ENCODE measurements at places on chromosomes 5 and 9.

GRCh38 chr5:160173-160510, 31.2 kb upstream of the LRRC14B start:
- DNase-seq = no peak

DNA sequence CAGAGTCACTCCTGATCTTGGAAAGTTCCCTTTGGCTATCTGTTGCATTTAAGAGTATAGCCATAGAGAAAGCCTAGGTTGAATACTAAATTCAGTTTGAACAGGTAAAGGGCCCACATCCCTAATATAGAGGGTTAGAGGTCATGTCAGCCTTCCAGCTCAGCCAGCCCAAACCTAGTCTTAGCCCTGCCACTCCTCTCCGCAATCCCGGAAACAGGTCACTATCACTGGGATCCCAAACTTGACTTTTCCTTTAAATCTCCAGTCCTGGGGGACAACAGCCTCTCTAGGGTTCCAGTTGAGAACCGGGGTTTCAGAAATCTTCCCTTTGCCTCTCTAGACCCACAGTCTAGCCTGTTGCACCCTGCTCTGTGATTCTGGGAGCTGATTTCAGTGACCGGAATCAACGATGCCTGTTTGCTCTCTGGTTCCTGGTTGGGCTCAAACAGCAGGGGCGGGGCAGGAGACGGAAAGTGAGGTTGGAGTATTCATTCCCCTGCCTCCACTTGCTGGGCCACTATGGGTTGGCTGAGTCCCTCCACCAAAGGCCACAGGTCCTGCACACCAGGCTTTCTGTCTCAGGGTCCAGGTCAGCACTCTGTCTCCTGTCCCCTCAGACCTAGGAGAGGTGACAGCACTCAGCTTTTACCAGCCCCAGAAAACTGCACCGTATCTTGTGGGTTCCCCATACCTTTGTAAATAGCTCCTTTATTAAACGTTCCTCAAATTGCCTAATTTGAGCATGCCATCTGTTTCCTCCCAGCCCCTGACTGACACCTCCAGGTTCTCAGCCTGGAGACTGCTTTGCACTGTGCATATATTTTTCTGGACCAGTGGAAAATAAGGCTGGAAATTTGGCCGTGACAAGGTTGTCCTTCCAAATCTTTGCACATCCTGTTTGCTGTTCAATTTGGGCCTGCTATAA, 23.8 kb upstream of the CPEB4 start:
- no peak for DNase-seq

DNA sequence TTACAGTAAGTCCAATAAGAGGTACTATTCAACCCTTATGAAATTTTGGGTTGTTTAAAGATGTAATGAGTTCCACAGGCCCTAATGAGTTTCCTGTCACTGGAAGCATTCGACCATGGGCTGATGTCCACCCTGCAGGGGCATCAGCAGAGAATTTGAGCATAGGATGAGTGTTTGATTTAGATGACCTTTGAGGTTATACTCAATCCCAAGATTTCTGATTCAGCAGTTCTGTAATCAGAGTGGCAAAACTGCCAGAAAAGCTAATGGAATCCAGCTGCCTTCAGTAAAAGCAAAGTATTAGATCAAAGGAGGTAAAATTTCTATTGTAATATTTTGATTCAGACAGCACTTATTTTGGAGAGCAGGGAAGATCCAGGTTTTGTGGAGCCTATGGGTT, 68.3 kb downstream of the COX7C start:
- no peak for DNase-seq

- DNase-seq = peak; percentile 66
Measured at GRCh38 chr5:143314659-143315058, 88.8 kb downstream of the NR3C1 start.

GRCh38 chr9:130824643-130825350, 10.3 kb upstream of the ABL1 start:
- DNase-seq = peak; percentile 84

DNA sequence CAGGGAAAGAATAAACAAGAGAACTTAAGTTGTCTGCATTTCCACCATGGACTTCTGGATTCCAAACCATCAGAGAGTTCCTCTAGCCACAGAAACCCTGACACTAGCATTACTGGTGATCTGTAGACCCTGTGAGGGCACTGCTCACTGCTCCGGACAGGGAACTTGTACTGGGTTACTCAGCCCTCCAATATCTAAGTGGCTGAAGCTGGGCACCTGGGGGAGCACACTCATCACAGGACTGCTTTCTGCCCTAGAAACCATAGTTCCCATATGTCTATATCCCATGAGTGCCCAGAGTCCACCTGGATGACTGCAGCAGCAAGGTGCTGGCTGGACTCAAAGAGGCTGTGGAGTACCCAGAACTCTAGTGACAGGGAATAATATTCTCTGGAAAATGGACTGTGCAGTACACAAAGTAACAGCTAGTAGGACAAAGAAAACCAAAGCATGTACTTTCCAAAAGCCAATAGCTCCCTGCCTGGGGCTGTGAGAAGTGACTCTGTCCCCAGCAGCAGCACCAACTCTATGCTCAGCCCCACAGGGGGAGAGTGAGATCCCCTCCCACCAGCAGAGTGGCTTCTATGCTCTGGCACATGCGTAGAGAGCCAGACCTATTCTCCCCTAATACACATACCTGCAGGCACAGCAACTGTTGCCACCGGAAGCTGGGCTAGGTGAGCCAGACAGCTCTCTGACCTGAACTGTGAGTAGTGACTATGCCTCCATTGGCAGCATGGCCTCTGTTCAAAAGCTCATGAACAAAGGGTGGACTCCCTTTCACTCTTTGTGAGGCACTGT, 472.9 kb upstream of the FTMT start:
- no peak for DNase-seq

GRCh38 chr9:15606643-15607472, 54.0 kb downstream of the CCDC171 start:
- DNase-seq = peak; percentile 35

- no peak for DNase-seq
Measured at GRCh38 chr9:113638897-113639296, 175.4 kb downstream of the RGS3 start.

- DNase-seq = peak; percentile 18
Measured at GRCh38 chr5:129541648-129542251, 81.7 kb downstream of the ADAMTS19 start.

DNA sequence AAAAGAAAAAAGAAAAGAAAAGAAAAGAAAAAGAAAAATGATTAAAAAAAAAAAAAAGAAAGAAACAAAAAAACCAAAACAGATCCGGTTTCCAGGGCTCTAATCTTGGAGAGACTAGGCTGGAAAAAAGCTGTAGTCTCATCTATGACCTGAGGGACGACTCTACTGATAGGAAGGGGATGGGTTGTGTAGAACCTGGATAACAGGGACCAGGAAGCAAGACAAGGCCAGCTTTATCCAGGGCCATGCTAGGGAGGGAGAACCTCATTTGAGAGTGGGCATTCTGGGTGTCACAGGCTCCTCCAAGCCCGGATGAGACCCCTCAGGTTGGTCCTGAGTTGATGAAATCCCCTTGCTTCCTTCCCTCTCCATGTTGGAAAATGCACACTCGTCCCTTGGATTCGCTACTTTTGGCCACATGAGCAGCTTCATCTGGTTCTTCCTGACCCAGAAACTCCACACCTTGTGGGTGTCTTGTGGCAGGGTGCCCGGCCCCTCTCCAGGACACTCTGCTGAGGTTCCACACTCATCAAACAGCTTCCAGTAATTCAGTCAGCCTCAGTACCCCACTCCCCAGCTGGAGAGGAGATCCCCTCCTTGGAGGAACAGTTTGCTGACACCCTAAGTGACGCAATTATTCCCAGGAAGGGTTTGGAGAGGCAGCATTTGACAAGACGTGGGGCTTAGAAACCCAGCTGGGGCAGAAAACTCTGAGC, 71.1 kb upstream of the LHFPL2 start:
- no peak for DNase-seq

GRCh38 chr9:116051528-116051927, 102.1 kb upstream of the PAPPA start:
- DNase-seq = no peak

DNA sequence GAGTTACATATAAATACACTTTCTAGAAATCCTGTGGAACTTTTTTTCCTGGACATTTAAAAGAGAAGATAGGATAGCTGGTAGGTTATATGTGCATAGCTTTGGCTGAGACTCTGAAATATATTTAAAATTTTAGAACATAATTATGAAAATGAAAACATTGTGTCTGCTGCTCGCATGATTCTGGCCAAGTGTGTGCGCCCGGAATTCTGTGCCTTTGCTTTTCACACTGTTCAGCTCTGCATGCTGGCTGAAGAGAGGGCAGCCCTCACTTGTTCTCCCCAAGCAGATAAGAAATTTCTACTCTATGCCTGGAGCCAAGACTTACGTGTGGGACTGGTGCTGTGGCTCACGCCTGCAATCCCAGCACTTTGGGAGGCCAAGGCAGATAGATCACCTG, 153.9 kb downstream of the MED10 start:
- DNase-seq = no peak

GRCh38 chr5:74233091-74233490, 407.4 kb downstream of the ENC1 start:
- no peak for DNase-seq

DNA sequence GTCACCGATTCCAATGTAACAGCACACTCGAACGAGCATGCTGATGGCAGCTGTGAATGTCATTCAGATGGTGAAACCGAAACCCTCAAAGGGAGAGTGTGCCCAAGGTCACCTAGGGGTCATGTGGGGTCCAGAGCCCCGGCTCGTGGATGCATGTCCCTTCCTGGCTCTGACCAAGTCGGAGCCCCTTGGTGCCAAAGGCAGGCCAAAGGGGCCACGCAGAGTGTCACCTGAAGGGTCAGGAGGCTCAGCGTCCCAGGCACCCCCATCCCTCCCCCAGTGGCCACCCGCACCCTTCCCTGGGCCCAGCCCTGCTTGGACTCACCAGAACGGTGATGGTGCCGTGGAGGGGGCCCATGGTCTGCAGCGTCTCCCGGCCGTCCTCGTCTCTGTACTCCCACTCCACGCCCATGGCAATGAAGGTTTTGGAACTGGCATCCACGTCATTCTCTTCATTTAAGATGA, 69.5 kb downstream of the ZNF354C start:
- no peak for DNase-seq

DNA sequence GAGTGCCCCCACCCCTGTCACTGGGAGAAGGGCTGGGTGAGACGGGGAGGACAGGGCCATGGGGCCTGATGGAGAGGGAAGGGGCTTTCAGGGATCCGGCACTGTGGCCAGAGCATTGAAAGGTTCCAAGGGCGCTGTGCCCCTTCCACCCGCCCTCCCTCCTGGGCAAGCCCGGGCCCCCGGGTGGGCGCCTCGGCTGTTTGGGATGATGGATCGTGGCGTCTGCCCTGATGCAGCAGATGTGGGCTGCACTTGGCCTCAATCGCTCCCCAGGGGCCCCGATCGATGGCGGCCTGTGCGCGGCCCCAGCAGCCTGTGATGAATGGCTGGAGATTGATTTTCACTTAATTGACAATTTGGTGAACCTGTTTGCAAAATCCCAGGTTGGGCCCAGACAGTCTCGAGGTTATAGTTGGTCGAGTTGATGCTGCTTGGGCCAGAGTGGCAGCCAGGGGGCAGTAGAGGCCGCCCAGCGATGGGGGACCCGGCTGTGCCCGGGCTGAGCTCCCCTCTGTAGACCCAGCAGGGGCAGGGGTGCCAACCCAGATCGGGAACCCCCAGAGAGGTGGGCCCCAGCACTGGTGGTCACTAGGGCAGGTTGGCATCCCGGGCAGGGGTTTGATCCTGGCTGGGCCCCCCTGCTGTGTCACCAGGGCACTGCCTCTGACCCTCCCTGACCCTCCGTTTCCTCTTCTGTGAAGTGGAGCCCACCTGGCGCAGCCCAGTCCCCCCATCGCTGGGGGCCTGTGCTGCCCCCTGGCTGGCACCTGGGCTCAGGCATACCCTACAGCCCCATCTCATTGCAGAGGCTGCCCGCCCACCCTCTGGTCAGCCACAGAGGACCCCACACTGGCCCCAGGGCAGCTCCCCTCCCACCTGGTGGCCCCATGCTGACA, 34.7 kb downstream of the LHX3 start:
- DNase-seq = no peak

DNA sequence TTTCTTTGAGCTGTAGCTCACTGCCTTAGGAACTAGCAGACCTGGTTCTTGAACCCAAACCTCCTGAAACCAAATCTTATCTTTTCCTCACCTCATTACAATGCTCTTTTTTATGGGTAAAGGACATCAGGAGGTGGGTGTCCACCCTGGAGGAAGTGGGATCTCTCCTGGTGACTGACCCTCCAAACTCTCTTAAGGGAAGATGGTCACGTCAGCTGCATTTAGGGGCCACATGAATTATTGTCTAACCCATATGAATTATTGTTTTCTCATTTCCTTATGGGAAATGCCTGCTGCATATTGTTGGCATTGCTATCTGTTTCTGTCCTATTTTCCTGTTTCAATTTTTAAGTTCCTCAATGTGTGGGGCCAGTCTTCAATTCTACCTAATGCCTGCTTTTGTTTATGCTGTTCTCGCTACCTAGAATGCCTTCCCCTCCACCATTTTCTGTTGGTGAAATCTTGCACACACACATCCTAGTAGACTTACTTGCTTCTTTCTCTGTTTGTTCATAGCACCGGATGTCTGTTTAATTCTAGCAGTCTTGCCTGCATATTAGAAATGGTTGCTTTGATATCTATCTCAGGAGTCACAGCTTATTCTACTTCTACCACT, 22.0 kb upstream of the SPINK1 start:
- DNase-seq = no peak

DNA sequence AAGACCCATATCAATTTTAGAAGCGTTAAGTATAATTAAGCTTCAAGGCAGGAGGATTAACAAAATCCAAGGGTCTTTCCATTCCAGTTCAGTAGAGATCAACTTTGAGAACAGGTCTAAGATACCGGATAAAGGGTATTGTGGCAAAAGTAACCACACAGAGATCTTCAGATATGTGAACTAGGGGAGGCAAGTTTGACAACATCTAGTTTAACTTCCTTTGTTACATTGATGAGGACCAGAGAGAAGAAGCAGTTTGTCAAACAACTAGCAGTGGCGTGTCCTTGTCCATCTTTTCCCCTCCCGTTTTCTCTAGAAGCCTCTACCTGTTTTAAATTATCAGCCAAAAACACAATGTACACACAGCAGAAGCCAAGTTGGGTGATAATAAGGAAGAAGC, 8.6 kb downstream of the SLC36A2 start:
- no peak for DNase-seq

GRCh38 chr5:130198927-130199326, 294.7 kb downstream of the CHSY3 start:
- DNase-seq = peak; percentile 57

GRCh38 chr9:82353631-82354278, 365.2 kb downstream of the SPATA31D1 start:
- DNase-seq = no peak

DNA sequence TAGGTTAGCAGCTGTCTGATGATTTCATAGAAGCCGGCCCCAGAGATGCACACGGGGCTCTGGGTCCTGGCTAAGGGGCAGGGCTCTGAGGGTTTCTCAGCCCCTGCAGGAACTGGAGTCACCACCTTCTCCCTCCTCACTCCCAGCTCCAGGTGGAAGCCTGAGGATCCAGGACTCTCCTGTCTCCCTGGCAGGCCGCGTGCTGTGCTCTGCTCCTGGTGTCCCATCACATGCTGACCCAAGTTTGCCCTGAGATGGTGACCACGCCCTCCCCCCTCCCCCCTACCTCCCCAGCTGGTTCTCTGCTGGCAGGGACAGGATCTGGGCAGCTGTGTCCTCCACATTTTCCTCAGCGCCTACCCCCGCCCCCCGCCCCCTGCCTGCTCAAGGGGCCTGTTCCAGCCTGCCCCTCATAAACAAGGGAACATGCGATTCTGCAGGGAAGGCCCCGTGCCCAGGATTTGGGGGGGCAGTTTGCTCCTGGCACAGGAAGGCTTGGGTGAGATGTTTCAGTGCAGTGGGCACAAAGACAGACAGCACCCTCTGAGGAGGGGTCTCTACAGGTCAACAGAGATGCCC, 87.4 kb downstream of the PSD2 start:
- no peak for DNase-seq

- no peak for DNase-seq
Measured at GRCh38 chr5:21681911-21682310, 1171.2 kb downstream of the CDH12 start.

Data from amniotic epithelial cell (primary cell).